T-cell (primary cell): ENCODE measurements at places on chromosomes 6 and 20. TPM values are rescaled to one million over a fixed set of nuclear protein-coding genes. Genes with fewer than 3 reads are reported as not detected.

GPR63 gene
- total RNA-seq: 0.92 TPM

TNFRSF6B gene
- total RNA-seq: not detected

SLC17A5 gene
- total RNA-seq: 6.4 TPM

RSPO3 gene
- total RNA-seq: not detected

PAK5 gene
- total RNA-seq: not detected

ENPP1 gene
- total RNA-seq: 0.47 TPM

PRND gene
- total RNA-seq: not detected

SLPI gene
- not detected for total RNA-seq

SYCP2L gene
- not detected for total RNA-seq

RTEL1 gene
- 41.6 TPM for total RNA-seq

PGC gene
- total RNA-seq: 0.86 TPM

MRPS18B gene
- total RNA-seq: 54.1 TPM

HLA-G gene
- total RNA-seq: 3.5 TPM

MUC22 gene
- not detected for total RNA-seq

MUCL3 gene
- total RNA-seq: not detected

- DNase-seq: no peak
Measured at GRCh38 chr6:89302195-89302770, 12.8 kb downstream of the GABRR2 start.

- no peak for DNase-seq
Measured at GRCh38 chr20:34995192-34995591, 39.5 kb downstream of the MYH7B start.

DNA sequence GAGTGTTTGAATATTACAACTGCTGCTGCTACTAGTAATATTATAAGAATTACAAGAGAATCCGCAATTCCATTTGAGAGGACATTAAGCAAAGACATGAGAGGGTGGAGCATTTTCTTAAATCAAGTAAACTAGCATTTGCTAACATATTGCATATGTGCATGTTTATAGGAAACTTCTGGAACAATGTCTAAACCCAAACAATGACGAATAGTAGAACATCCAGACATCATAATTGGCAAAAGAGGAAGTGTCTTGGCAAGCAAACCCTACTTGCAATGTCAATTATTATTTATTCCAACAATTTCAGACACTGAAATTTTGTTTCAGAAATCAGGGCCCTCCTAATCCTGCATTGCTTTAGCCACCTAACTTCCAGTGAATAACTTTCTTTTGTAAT is 1155.3 kb upstream of the GJE1 start:
- no peak for DNase-seq

DNA sequence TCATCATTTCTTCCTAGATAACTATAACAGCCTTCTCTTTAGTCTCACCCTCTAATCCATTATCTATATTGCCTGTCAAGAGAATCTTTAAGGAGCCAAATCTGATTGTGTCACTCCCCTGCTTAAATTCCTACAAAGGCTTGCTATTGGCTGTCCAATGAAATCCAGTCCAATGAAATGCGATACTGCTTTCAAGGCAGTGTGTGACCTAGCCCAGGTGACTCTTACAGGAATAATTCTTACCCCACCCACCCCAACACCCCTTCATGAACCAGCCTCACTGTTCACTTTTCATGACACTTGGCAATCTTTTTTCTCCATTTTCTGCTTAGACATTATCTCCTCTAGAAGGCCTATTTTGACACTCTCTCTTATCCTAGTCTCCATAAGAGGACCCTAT is 163.3 kb upstream of the MARCKS start:
- no peak for DNase-seq

- no peak for DNase-seq
Measured at GRCh38 chr6:72677740-72678139, 55.9 kb downstream of the KCNQ5 start.

DNA sequence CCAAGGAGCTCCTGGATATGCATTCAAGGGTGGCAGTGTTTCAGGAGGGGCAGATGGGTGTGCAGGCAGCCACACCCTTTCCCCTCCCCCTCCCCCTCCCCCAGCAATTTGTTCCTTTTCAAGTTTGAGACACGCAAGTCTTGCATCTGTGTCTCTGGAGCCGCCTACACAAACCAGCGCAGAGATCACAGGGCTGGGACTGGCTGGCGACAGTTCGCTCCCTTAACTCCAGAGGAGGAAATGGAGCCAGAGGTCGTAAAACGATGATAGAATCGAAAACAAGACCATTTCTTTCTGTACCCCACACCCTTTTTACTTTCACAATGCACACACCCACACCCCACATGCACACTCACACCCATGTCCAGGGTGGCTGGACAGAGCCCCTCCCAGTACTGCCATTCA is 163.1 kb downstream of the LY86 start:
- DNase-seq: no peak

- no peak for DNase-seq
Measured at GRCh38 chr6:788058-788457, 95.1 kb upstream of the EXOC2 start.

- DNase-seq: no peak
Measured at GRCh38 chr6:110422444-110422822, 7.1 kb upstream of the DDO start.

- no peak for DNase-seq
Measured at GRCh38 chr6:122666418-122666817, 56.2 kb downstream of the PKIB start.

- no peak for DNase-seq
Measured at GRCh38 chr6:70282919-70283461, 19.9 kb downstream of the COL9A1 start.

DNA sequence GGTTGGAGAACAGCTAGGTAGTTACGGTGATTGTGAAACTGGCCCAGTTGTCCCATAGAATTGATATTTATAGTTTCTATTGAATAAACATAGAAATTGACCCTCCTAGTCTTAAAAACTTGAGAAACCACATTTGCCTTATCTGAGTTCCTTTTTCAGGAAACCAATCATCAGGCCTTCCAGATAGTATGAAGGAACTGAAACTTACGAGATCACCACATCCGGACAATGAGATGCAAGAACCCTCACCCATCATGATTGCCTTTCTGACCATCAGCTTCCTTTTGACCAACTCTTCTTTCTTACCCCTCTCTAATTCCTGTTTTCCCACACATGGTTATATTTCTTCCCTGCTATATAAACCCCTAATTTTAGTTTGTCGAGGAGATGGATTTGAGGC is 21.8 kb downstream of the SLC35F1 start:
- no peak for DNase-seq

DNA sequence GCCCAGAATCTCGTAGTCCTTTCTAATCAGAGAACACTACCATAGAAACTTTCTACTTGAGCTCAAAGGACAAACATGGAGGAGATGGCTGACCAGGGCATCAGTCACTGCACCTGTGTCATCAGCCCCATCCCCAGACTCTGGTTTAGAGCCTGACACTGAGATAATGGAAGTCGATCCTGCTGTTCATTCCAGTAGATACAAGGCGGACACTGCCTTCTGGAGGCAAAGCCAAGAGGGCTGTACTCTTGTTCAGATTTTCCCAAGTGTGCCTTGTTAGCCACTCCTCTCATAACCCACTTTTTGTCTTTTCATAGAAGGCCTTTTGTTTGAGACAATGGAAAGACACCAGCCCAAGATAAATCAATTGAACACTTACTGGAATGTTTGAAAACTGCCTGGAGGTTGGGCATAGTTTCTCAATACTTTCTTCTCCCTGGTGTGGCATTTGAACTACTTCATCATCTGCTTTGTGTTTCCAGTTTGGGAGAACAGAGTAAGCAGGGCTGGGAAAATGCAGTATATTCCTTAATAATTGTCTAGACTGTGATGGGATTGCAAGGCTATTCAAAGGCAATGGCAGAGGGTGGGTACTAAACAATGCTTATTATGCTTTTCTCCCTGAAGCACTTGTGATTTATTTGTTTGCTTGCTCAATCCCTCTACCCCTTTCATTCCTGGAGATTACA is 99.7 kb downstream of the CLIC5 start:
- no peak for DNase-seq

GRCh38 chr20:50625986-50626677 is 65.2 kb downstream of the RIPOR3 start:
- DNase-seq: no peak

DNA sequence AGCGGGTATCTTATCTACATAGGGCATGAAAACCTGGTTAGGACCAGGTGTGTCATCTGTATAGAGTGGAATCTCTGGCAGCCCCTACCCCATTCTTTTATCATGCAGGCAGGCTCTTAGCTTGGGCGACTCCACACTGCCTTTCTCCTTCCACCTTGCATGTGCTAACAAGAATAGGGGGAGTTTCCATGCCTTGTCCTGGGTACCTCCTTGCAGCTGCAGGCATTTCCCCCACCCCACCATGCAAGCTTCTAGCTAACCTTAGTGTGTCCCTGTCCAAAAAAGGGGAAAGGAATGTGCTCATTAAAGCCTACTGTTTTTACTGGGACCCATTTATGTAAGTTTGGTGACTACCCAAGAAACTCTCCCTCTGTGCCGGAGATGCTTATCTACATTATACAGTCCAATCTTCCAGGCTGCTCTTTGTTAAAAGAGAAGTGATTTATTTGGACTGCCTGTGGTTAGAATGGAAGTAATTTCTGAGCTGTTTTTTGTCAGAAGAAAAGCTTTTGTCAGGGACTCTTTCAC is 10.5 kb upstream of the CEP43 start:
- no peak for DNase-seq

- no peak for DNase-seq
Measured at GRCh38 chr6:150894935-150895552, 29.5 kb downstream of the MTHFD1L start.

GRCh38 chr20:58264271-58264670 is 35.8 kb upstream of the ANKRD60 start:
- DNase-seq: no peak

DNA sequence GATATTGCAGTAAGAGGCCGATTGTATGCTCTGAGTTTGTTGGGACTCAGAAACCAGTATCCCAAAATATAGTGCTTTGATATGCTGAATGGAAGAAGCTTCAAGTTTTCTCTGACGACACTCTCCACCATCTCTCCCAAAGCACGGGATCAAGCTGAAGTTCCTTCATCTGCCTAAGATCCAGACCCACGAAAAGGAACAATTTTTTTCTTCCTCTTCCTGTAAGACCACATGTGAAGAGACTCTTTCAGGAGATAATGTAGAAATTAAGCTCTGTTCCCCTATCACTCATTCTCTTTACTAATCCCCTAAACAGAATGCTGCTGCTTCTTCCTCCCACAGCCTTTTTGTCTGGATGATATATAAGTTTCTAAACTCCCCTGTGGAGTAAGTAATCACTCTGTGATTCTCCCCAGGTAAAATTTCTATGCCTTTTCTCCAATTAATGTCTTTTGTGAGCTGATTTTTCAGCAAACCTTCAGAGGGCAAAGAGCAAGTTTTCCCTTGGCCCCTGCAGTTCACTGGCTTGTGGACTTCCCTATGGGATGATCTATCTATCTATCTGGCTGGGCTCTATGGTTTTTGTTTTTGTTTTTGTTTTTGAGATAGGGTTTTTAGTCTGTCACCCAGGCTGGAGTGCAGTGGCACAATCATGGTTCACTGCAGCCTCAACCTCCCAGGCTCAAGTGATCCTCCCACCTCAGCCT is 13.5 kb upstream of the PNRC1 start:
- DNase-seq: no peak

GRCh38 chr6:127564761-127565160 is 12.2 kb upstream of the C6orf58 start:
- no peak for DNase-seq

- DNase-seq: no peak
Measured at GRCh38 chr6:169798764-169799473, 47.5 kb downstream of the ERMARD start.

DNA sequence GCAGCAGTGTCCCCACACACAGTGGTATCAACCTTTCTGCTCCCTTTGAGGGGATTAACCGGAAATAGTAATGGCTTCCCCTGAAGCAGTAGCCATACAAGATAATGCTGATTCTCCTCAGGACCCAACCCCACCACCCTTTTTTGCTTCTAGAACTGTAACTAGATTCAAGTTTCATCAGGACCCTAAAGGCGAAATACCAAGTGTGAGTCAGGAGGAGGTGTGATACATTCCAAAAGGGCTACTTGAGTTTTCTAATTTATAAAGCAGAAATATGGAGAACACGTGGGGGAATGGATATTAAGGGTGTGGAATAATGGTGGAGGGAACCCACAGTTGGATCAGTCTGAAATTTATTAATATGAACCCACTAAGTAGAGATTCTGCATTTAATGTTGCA is 51.5 kb upstream of the CAP2 start:
- DNase-seq: no peak

- DNase-seq: no peak
Measured at GRCh38 chr20:40960521-40960956, 68.1 kb upstream of the TOP1 start.

DNA sequence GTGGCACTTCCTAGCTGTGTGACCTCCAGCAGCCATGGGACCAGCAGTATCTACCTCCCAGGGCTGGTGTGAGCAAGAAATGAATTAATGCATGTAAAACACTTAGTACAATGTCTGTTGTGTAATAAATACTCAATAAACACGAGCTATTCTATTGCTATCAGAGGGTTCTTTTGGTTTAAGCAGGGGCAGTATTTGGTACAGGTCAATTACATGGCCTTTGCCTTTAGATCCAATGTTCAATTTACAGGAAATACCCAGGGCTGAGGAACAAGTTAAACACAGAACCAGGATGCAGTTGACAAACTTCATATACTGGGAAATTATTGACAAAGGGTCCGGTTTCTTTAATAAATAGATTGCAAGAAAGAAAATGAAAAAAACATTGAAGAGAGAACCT is 2.9 kb downstream of the TGM2 start:
- no peak for DNase-seq

DNA sequence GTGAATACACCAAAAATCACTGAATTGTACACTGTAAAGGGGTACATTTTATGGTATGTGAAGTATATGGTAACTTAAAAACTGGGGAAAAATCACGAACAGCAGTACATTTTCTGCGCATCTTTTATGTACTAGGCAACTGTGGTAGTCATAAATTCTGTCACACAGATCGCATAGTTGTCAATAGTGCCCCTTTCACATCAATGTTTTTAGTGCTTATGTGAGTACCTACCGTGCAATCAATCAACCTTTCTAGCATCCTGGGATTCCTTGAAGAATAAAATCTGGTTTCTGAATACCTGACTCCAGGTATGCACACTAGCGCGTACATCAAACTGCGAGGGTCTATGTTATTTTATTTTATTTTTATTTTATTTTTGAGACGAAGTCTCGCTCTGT is 637 bp upstream of the RPF2 start:
- DNase-seq: no peak

DNA sequence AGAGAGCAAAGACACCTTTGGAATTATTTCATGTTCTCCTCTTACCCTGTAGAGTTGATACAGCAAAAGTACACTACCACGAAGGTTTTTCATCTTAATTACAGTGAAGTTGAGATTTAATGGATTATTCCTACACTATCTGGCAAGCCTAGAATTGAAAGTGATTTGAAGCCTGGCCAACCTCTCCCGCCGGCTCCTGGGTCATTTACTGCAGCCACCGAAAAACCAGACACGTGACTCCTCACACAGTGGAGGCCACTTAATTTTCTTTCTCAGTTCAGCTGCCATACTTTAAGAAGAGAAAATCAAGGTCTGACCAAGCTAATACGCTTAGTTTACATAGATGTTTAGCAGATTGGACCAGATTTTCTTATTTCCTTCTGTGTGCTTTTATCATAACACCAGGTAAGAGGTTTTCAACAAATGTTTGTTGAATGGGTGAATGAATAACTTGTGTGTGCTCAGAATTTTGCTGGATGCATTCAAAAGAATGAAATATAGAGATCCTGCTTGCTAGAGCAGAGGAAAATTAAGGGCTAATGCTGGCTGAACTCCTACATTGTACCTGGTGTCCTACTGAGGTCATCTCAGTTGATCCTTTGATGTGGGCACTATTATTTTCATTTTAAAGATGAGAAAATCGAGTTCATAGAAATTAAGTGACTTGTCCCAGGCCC is 97.2 kb upstream of the PDE10A start:
- no peak for DNase-seq
